T-cell (primary cell): ENCODE measurements at places on chromosomes 11 and 22.

DNA sequence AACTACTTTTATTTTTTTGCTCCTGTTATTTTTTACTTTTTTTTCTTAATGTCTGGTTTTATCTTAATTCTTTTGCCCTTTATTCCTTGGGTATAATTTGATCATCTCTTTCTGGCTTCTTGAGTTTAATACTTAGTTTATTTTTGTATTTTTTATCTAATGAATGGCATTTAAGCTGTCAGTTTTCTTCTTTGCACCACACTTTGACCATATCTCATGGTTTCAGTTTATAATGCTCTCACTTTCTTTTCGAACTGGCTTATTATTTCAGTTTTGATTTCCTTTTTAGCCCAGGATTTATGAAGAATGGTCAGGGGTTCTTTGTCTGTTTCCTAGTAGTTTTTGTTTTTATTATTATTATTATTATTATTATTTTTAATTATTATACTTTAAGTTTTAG lies 48.3 kb downstream of the QSER1 start:
- DNase-seq = no peak

DNA sequence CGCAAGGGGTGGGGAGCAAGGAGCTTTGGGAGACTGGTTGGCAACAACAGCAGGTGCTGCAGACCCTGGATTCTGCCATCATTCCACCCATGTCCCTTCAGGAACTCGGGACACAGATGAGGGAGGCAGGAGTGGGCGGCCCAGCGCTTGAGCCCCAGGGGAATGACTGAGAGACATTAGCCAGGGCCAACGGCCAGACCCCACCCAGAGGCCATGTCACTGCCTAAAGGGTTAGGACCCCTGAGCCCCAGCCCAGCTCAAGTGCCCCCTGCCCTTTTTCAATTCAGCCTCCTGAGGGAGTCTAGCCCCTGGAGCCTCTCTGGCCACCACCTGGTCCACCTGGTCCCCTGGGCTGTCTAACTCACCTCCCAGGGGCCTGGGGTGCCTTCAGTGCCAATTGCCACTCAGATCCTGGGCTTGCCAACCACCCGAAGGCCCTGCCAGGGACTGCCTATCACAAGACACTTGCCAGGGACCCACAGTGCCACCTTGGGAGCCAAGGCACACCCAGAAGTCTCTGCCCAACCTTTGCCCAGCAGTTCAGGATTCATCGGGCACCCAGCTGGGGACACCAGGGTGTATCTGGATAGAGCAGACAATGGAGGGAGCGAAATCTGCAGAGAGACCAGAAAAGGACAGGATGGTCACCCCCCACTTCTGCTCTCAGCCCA lies 16.6 kb downstream of the MFNG start:
- no peak for DNase-seq

DNA sequence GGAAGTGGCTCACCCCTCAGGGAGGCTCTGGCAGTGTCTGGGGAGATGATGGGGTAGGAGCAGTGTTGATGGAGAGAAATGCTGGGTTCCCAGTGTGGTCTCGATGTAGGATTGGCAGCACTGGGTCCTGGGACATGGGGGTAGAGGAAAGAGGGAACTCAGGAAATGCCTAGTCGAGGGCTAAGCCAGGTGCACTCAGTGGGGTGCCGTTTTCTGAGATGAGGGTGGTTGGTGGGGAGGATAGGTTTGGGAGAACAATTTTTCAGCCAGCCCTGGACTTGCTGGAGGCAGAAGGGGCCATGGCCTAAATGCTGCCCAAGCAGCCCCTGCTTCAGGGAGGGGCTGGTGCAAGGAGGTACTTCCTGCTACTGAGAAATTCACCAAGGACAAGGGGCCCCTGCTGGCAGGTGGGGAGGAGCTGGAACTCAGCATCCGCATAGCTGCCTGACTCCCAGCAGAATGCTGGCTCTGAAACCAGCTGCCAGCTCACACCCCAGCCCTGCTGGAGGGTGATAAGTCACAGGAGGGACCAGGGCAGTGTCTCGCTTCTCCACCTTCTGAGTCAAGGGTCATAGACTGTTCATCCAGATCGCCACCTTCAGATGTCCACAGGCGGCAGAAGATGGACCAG lies 6.0 kb downstream of the CCDC157 start:
- DNase-seq = no peak

- no peak for DNase-seq
Observed at GRCh38 chr11:72274435-72274834, 30.5 kb upstream of the PHOX2A start.

DNA sequence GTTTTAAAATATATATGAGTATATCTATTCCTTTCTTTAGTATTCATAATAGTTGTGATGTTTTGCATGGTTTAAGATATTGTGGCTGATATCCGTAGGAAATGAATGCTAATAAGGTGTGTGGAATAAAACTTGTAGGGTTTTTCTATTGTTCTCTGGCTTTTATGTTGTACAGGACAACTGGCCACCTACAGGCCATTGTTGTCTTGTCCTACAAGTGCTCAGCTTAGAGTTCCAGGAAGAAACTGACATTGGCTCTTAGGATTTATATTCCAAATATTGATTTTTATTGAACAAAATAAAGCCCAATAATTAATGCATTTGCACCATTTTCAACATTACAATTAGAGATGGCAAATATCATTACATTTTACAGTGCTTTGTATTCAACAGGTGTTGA lies 512.8 kb upstream of the TENM4 start:
- DNase-seq = no peak

- peak; percentile 67 for DNase-seq
Observed at GRCh38 chr11:35247428-35247827, 108.5 kb downstream of the CD44 start.

DNA sequence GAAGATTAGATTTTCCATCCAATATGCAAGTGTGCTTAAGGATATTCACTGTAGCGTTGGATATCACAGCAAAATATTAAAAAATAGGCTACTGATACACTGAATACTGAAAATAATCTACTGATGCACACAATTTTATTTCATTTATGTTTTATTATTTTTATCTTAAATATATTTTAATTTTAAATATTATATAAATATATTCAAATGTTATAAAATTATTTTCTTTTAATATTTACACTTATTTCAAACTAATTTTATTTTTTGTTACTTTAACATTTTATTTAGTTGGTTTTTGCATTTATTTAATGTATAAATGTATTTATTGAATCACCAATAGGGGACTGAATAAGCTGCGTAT lies 12.3 kb downstream of the MMP3 start:
- no peak for DNase-seq

DNA sequence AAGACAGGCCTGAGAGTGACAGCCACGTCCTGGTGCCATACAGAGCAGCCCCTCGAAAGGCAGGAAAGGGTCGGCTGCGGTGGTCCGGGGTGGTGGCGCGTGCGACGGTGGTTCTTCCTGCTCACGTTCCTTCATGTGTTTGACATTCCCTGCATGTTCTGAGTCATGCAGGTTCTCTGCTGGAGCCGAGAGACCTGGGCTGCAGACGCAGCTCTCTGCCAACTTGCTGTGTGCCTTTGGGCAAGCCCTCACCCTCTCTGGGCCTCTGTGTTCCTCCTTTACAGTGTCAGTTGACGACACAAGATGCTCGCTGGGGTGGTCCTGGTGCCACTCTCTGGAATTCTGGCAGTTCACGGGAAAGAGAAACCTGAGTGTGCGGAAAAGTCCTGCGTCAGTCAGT lies 12.0 kb downstream of the ARHGAP8 start:
- no peak for DNase-seq

DNA sequence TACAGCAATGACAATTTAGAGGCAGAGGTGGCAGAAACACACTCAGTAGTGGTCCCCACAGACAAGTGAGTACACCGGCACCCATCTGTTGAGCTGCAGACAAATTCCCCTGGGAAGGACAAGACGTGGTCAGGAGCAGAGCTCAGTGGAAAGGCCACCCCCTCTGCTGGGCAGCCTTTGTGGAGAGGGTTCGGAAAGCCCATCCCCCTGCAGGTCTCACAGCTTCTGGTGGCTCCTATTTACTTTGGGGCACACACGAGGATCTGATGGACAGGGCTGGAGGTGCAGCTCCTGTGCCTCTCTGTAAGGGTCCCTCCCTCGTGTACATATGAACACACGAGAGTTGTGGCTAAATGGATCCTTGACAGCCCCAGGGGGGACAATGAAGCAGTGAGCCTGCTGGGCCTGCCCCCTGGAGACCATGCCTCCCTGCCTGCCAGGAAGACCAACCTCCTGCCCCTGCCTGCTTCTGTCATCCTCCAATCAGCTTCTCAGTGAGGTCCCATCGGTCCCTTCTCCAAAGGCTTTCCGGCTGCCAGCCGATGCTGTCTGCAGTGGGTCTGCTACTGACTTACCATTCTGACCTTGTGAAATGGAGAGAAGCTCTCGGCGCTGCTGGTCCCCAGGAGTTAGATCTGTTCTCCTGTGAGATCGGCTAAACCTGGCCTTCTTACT lies 161.5 kb downstream of the CACNA1I start:
- no peak for DNase-seq

GRCh38 chr22:43002202-43002586 lies 12.8 kb downstream of the PACSIN2 start:
- no peak for DNase-seq

- no peak for DNase-seq
Observed at GRCh38 chr11:132898021-132898420, 634.3 kb downstream of the OPCML start.

- DNase-seq = no peak
Observed at GRCh38 chr11:72920001-72920400, 105.8 kb downstream of the ATG16L2 start.

- DNase-seq = no peak
Observed at GRCh38 chr11:108508653-108509593, 10.7 kb upstream of the POGLUT3 start.

DNA sequence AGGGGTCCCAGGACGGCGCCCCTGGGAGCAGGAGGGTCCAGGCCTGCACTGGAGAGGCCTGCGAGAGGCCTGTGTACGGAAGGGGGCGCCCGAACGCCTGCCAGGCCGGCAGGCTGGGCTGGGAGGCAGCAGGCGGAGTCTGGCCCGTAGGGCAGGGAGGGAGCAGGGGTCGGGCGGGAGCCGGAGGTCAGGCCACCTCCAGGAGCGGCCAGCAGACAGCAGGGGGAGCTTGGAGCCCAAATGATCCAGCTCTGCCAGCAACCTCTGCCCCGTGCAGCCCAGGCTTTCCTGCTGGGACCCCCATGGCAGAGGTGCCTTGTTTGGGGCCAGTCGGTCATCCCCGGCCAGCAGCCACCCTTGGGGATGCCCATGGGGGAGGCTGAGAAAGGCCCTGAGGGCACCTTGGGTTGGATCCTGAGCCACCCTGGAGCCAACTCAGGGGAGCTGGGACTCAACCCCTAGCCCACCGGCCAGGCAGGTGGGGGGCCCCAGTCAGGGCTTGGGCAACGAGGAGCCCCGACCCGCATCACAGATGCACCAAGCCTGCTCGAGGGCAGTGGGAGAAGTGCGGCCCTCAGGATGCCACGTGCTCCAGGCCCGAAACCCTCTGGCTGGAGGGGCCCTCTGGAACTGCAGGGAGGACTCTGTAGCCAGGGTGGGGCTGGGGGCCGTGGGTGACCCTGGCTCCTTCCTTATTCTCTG lies 9.6 kb upstream of the SYT8 start:
- no peak for DNase-seq

DNA sequence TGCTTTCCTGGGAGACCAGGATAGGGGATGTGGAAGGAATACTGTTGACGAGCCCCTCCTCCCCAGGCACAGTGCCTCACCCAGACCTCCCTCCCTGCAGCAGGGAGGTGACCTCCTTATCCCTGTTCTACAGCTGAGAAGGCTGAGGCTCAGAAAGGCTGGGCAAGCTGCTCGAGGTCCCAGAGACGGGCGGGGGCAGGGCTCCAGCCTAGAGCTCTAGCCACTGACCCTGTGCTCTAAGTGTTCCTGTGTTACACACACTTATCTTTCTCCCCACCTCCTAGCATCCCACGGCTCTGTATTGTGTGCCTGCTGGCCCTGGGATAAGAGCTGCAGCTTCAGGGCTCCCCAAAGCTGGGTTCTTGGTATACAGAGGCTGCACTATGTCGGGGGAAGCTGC lies 7.9 kb downstream of the CCDC134 start:
- DNase-seq = no peak

GRCh38 chr11:86678823-86679222 lies 6.4 kb upstream of the ME3 start:
- no peak for DNase-seq

- peak; percentile 27 for DNase-seq
Observed at GRCh38 chr22:44182588-44183286, 2.0 kb downstream of the PARVG start.

DNA sequence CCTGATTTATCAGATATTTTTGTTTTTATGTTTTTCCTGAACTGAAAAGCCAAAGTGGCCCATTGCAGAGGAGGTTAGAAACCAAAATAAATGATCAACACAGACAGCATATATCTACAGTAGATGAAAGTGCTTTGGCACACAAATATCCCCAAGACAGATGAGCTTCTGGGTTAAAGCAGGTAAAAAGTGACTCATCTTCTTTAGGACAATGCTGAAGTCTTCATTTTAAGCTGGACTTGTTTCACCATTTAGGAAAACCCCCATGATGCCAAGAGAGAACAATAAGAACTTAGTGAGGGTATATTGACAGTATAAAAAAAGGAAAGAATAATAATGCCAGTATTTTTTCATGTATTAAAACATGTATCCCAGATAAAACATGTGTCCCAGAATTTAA lies 100.8 kb upstream of the OR9G4 start:
- no peak for DNase-seq

DNA sequence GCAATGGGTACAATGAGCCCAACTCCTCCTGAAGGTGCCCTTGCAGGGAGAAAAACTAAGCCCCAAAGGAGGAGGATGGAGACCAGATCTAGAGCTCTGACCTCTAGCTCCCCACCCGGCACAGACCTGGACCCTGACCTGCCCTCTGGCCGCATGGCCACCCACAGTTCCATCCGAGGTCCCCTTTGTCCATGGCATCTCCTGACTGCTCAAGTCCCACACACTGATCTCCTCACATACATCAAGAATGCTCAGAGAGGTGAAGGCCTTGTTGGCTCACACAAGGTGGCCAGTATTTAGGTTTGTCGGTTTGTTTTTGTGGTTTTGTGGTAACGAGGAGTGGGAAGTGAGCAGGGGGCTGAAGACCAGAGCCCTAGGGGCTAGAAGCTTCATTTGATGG lies 423.5 kb upstream of the B3GAT1 start:
- no peak for DNase-seq

DNA sequence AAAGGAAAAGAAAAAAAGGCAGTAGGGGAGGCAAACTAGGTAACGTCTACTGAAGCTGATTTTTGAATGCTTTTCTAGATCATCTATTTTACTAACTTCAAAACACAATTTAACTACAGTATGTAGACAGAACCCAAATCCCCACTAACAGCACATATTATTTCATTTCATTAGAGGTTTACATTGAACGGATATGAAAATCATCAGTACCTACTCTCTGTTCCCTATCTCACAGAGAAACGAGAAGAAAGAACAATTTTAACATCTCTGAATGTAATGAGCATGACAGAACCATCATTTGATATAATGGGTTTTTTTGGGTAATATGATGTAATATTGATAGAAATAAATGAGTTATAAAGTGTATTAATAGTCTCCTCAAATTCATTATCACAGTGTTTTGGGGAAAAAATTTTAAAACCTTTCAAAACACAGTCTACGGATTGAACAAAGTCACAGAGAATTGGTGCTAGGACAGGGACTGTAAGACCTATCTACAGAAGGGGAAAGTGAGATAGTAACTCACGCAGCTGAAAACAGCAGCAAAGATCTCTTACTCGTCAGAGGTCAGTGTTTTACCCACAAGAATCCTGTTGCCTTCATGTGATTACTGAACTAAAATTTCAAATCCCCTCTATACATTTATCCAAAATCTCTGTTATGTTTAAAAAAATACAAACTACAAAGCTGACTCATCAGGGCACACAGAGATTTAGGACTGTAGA lies 77.3 kb downstream of the ZBTB44 start:
- DNase-seq = no peak
